ENCODE measurements at places on chromosomes 16 and 17. TPM values are rescaled to one million over a fixed set of nuclear protein-coding genes. Genes with fewer than 3 reads are reported as not detected.
A peak's percentile ranks its signal among the peaks of the same experiment; 100 is the strongest.

DNA sequence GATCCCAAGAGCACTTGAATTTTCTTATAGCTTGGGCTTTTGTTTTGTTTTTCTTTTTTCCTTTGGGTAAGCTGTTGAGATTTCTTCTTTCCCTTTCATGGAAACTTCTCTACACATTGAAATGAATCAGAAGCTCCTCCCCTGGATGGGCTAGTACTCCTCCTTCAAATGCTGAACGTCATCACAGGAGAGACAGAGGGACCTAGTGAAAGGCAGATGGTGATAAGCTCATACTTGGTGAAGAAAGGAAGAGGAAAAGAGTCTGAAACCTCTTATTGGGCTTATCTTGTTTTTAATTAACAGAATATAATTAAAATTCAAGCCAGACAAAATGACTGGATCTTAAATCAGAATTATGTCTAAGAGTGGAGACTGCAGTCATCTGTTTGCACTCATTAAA, 147.3 kb downstream of the SNX11 start:
- no peak for DNase-seq

GRCh38 chr16:62035115-62036092, 834 bp downstream of the CDH8 start:
- peak; percentile 71 for DNase-seq

CACNG4 gene
- 1.6 TPM for total RNA-seq

GRCh38 chr16:50721549-50722404, 20.1 kb upstream of the CYLD start:
- no peak for DNase-seq

KRT16 gene
- total RNA-seq: 52.3 TPM

KRTAP17-1 gene
- total RNA-seq: 1.0 TPM

CCDC200 gene
- not detected for total RNA-seq

KRT20 gene
- 0.51 TPM for total RNA-seq

DNA sequence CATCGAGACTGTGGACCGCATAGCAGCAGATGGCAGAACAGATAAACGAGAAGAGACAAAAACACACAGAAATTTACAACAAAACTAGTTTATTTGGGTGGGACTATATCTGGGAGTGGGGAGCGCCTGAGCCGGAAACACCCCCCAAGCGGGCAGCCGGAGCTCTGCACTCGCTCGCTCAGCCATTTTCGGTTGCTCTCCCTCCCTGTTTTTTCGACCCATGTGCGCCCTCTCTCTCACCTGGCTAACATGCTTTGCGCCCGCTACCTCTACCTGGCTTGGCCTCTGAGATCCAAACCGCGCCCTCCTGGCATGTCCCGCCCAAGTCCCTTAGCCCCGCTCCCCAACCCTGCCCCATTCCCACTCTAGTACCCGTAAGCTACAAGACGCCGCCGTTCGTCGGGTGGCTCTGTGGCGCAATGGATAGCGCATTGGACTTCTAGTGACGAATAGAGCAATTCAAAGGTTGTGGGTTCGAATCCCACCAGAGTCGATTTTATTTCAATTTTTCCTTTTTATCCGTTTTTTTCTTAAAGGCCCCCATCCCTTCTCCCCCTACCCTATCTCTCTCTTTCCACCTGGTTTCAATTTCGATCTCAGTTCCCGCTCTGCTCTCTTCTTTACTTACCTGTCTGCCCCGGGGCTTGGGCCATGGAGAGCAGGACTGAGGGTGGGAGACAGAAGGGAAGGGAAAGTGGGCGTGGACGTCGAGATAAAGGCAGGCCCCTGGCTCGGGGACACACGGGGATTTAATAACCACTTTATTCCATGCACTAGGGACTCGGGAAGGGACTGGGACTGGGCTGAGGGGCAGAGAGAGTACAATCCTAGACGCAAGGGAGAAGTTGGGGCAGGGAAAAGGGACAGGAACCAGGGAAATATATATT, 2.4 kb upstream of the ALOXE3 start:
- DNase-seq: peak; percentile 76

All from tongue (tissue), 3 donors.